ENCODE measurements at places on chromosomes 6 and 20.

- DNase-seq: no peak
Measured at GRCh38 chr6:164337925-164338397, 923.4 kb downstream of the QKI start.

DNA sequence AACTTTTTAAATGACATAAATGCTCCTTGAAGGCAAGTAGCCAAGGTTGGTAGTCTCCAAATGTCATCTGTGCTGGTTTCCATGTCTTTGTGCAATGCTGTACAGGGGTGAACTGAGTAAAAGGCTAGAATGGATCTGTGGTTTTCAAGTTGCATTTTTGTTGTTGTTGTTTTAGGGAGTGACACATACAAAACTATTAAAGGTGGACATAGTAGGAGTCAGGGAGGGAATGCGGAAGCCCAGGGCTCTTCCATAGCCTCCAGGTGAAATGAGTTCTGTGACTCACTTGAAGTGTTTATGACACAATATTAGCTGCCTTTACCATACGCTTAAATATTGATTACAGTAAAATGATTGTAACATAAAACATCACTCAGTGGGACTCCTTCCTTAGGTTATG, 22.5 kb upstream of the QKI start:
- DNase-seq: no peak

- DNase-seq: no peak
Measured at GRCh38 chr6:148980234-148980633, 233.4 kb downstream of the UST start.

DNA sequence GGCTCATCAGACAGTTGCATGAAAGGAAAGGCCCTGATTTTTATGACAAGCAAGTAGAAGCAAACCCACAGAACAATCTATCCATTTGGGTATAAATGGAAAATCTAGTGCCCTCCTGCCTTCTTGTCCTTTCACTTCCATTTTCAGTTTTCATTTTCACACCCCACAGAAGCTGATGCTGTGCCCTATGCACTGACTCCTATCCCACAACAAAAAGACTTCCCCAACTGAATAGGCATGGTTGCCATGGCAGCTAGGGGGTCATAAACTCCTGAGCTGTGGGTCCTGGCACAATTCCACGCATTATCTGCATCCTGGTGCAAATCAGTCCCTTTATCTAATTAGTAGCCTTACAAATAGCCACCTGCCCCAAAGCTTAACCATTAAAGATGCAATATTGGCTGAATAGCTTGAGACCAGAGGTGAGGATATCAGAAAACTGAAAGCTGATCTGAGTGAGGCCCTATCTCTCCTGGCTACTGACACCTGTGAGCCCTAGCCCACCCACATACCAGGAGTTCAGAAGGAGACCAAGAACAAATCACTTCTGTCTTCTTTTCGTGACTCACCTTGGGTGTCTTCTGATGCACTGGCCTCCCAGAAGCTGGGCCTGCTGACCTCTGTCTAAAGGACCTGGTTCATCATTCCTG, 34.9 kb upstream of the HEY2 start:
- DNase-seq: no peak

GRCh38 chr20:4608861-4609260, 112.8 kb upstream of the PRND start:
- DNase-seq: no peak

DNA sequence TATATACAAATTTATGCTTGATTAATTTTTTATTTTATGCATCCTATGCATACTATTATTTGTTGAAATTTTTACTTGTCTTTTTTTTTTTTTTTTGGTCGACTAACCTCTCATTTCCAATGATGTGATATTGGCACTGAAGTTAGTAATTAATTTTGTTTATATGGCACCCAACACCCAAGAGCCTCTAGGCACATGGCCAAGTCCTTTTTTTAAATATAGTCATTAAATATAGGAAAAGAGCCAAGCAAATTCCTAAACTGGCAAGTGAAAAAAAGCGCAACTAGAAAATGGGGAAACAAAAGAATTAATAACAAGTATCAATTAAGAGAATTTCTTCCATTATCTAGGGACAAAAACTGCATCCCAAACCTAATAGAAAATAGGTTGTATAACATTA, 85.5 kb upstream of the HS3ST5 start:
- DNase-seq: no peak

DNA sequence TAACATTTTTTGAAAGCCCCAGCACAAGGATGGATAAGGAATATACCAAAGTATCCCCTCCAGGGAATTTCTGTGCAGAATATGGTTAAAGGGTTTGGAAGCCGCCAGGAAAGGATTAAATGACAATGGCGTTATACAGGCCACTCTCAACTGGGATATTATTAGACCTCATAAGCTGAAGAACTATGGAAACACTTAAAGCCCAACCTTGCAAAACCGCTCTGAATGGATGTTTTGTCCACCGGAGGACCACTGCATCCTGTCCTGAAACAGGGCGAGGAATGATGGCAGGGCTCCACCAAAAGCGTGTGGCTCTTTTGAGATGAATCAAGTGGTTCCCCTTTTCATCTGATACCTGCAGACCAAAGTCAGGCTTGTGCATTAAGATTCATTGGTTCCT, 32.4 kb downstream of the NFATC2 start:
- no peak for DNase-seq
